ENCODE measurements at places on chromosomes 4 and X. TPM values are rescaled to one million over a fixed set of nuclear protein-coding genes. Genes with fewer than 3 reads are reported as not detected.

The UGT2B17 gene
- not detected for total RNA-seq

The NWD2 gene
- not detected for total RNA-seq

The KCND1 gene
- total RNA-seq, result 2.6 TPM

The PLXNB3 gene
- total RNA-seq, result not detected

- DNase-seq, result no peak
Observed at GRCh38 chr4:169059306-169060211, 49.5 kb upstream of the CBR4 start.

GRCh38 chr4:78323439-78323838 lies 228.1 kb upstream of the ANXA3 start:
- DNase-seq, result no peak

- DNase-seq, result no peak
Observed at GRCh38 chr4:122219356-122219755, 67.2 kb downstream of the BLTP1 start.

GRCh38 chrX:104568304-104568915 lies 2.4 kb downstream of the IL1RAPL2 start:
- no peak for DNase-seq

DNA sequence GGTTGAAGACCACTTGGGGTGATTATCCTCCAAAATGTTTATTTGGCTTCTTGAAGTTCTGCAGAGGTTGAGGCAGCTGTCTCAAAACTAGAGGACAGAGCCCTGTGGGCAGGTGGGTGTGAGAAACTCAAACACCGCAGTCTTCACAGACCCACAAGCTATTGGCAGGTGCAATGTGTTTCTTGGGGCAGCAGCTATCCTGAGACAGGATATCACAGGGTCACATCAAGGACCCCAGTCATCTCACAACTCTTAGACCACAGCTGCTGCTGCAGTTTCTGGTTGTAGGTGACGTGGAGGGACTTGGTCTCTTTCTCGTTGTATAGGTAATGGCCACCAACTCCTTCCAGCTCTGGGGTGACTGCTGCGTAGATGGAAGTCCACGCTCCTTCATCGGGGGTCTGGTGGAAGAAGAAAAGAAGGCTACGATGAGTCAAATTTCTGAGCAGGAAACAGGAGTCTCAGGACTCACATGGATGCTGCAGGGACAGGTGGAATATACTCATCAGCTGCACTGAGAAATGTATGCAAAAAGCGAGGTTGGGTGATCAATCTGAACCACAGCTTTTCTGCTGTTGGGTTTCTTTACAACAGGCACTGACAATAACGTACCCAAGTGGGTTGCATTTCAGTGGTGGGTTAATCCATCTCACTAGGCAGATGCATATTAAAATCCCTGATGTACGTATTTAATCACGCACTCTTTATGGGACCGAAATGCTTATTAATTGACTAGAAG lies 279.8 kb downstream of the DHRSX start:
- DNase-seq, result no peak

GRCh38 chrX:50770702-50771101 lies 43.3 kb downstream of the SHROOM4 start:
- DNase-seq, result no peak

- DNase-seq, result no peak
Observed at GRCh38 chr4:104501290-104501689, 6.6 kb upstream of the CXXC4 start.

DNA sequence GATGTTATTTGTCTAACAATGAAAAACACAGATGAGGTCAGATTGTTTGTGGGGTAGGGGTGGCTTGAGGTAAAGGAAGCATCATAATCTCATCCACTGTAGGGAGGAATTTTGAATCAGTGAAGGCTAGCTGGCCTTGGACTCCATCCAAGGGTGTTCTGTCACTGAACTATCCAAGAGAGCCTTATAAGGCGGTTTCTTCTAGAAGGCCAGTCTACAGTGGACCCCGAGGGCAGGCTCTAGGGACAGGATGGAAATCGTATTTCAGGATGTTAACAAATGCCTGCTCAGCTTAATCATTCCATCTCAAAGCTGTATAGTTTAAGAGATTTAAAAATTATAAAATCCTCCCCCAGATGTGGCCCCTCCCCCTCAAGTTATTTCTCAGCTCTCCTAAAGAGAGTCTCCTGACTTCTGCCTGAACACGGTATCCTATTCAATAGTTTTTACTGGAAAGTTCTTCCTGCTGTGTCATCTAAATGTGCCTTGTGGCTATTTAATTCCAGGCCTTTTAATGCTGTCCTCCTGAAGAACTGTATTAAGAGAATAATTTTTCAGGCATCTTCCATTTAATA lies 8.0 kb downstream of the IGFBP7 start:
- DNase-seq, result no peak

DNA sequence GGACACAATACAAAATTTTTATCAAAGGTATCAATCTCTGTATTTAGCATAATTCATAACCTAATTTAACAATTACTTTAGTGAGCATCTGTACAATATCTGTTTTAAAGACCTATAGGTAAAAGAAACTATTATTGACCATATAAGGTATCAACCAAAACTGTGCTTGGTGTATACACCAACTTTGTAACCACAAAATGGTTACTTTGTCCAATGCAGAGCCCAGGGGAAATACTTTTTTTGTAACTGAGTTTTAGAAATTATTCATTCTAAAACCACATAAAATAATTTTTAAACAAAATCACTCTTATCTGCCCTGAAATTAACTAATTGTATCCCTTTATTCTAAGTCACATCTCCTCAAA lies 5.0 kb downstream of the CXXC4 start:
- DNase-seq, result no peak

- DNase-seq, result no peak
Observed at GRCh38 chr4:101199507-101200285, 147.6 kb downstream of the PPP3CA start.

Measured in Karpas-422 (cell line).